ENCODE measurements at places on chromosomes 11 and 22.

DNA sequence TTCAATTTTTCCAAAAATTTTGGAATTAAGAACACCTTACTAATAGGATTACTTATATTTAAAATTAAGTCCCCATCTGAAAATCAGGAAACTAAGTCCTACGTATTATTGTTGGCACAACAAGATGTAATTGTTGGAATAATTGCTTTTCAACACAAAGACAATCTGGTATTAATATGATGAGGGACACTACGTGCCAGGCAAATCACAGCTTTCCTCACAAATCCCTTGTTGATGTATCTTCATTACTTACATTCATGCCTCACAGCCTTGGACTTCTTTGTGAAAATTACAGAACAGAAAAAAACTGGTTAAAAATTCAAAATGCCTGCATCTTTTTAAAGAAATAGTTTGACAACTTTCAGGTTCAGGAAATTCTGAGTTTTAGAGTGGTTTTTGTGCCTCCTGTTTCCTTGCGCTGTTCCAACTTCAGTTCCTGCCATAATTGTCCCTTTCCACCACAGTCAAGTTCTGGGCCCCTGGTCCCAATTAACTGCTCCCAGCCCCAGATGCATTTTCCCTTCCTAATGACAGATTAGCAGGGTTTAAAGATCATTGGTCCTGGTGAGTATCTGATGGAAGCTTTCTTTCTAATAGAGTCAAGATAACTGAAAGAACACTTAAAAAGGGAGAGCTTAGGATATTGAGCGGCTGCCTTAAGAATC lies 23.3 kb upstream of the CCDC34 start:
- DNase-seq = no peak

GRCh38 chr11:65415499-65416340 lies 6.9 kb upstream of the NEAT1 start:
- DNase-seq = no peak

- DNase-seq = no peak
These were observed 38.2 kb downstream of the BMAL1 start for GRCh38 chr11:13315517-13316432.

DNA sequence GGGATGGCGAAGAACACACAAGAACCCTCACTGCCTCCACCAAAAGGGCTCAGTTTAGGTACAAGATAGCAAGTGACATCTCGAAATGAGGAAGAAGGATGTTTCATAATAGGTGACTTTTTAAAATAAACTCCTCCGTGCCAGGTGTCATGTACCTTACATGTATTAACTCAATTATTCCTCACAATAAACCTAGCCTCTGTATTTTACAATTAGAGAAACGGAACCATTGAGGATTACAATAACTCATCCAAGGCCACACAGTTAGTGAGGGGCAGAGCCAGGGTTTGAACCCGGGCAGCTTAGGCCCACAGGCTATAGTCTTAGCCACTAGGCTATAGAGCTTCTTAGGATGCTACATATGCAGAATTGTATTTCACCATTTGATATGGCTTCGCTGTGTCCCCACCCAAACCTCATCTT lies 965 bp upstream of the PAMR1 start:
- no peak for DNase-seq

DNA sequence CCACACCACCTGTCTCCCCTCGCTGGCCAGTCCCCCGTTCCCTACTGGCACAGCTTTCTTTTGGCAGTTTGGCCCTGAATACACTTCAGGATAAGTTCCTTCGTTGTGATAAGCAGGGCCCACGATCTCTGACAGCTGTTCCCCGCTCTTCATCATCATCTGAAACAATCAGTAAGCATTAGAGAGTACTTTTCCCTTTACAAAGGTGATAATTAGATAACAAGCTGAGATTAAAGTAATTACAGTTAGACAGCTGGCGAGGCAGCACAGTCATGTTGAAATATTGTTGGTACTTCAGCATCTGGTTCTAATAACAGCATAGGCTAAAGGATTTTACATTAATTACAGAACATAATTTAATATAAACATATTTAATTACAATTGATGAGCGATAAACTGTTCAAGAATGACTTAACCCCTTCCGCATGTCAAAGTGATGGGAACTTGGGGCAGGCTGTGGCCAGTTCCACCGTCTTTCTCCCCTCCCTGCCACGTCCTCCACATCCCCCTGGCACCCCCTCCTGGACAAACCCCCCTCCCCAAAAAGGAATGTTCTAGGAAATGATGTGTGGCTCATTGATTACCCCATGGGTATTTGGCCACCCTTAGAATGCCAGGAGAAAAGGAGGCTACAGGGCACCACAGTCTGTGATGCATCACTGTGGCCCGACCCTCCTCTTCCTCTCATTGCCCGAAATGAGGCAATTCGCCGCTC lies 134.9 kb downstream of the RCN1 start:
- no peak for DNase-seq

DNA sequence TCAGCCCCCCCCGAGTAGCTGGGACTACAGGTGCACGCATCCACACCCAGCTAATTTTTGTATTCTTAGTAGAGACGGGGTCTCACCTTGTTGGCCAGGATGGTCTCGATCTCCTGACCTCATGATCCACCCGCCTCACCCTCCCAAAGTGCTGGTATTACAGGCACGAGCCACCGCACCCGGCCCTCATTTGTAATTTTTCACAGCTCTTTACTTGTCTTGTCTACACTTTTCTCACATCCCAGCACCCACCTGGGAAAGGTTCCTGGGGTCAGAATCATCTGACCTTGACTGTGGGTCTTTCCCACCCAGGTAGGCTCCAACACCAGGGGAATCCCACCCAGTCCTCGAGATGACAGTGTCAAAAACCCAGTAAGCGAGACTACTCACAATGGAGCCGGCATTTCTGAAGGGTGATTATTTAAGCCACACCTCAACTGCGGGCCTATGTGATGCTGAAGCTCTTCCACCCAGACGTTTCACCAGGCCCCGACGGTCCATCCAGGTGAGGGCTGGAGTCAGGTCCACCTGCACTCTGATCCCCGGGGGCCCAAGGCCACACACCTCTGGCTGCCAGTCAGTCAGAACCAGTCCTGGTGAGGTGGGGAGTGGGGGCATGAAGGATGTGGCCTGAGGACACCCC lies 23.4 kb downstream of the CELSR1 start:
- DNase-seq = no peak

GRCh38 chr22:42720263-42721044 lies at the start of gene A4GALT:
TSS of gene A4GALT (minus strand) at chr22:42720870. CDS start at chr22:42693951, 26,919 bp downstream.
- no peak for DNase-seq

DNA sequence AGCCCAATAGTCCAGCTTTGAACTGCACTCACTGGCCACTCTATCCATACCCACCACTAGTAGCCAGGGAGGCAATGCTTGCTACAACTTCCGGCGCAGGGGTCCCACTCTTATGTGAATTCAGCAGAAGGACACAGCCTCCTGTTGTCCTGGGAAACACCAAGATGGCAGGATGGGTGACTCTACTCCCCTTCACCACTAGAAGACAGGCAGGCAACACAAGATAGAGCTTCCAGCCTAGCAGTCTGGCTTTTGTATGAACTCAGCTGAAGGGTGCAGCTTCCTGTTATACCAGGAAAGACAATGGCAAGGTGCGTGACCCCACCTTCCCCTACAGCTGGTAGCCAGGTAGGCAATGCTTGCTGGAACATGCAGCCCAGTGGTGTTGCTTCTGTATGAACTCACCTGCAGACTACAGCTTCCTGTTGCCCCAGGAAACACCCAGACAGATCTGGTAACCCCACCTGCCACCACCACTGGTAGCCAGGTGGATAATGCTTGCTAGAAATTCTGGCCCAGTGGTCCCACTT lies 205.2 kb upstream of the KIRREL3 start:
- no peak for DNase-seq

DNA sequence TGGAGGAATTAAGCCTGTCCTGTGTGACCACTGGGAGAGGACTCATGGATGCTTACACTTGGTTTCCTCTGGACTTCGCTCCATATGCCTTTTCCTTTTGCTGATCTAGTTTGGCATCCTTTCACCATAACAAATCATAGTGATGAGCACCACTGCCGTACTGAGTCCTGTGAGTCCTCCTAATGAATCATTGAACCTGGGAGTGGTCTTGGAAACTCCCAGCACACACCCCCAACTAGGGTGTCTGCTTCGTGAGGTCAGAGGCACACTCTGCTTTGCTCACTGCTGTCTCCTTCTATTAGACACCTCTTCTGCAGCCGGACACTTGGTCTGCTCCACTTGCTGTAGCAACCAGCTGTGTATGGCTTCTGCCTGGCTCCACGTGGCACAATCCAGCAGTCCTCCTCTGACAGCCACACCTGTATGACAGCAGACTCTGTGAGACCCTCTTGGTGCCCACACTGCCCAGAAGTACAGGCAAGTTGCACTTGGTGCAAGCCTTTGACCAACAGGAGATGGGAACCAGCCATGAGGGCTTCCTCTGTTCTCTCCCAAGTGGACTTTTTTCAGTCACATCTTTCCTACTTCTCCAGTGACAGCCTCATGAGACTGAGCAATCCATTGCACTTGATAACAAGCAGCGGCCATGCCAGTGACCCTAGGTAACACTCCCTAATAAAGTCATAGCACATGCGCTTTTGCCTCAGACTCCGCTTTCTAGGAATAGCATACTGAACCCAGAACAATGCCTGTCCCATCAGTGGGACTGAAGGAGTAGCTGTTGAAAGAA lies 65.0 kb upstream of the HMGXB4 start:
- DNase-seq = no peak

DNA sequence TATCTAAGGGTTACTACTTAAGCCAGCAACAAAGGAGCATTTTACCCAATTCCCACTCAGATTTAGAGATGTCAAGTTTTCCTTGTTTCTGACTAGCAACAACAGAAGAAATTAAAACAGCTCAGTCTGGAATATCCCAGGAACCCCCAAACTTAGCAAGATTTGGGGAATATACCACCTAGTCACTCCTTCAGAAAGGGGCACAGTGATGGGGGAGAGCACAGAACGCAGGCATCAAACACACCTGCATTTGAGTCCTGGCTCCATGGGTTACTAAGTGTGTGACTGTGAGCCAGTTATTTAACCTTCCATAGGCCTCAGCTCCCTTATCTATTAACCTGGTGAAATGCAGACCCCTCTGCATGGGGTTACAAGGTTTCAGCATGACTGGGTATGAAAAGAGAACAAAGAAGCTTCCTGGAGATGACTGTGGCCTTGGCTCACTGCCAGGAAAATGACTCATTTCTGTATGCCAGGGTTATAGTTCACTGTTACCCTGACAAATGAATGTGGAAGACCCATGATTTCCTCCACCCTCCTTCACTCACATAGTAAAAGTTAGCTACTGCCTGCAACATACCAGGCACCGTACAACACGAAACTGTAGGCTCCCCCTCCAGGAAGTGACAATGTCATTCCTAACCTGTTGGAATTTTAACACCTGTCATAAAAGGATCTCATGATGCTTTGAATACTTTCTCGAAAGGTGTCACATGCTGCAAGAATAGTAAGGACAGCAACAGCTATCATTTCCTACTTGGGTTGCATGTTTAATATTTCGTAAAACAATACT lies 79.6 kb downstream of the ME3 start:
- no peak for DNase-seq

DNA sequence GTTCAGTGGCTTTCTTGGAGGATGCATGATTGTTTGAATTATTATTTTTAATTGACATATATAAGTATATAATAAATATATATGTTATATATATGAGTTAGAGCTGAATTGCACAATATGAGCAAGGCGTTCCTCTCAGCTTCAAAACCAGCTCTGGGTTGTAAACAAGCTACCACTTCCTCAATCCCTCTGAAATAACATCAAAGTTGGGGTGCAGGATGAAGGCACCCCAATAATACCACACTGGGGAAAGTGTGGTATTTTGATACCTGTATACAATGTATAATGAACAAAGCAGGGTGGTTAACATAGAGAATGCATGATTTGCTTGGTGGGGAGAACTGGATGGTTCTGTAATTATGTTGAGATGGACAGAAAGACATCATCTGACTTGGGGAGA lies 1.7 kb upstream of the SORL1 start:
- DNase-seq = no peak

GRCh38 chr11:2878782-2879181 lies 6.8 kb downstream of the CDKN1C start:
- no peak for DNase-seq

DNA sequence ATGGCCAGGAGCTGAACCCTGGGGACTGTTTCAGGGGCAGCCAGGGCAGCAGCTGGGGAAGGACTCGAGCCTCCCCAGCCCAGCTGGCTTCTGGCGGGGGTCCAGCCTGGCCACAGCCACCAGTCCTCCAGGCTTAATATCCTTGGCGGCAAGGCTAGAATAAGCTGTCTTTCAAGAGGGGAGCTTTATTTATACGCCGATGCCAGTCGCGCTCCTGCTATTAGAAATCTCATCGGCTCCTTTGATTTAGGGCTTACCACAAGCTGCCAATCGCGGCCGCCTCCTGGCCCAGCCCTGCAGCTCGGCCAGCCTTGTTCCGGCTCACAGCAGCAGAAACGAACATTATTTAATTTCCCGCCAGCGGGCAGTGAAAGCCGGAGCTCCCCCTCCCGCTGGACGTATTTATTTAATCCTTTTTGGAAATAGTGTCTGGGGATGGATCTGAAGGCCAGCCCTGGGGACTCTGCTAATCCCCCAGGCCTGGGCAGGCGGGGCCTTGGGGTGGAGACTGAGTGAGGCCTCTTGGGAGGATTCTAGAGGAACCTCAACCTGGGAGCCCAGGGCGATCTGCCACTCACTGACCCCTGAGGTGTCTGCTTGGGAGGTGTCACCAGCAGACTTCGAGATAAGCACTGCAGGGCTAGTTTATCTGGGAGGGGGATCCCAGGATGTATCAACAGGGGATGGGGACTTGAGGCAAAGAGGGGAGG lies 363.1 kb downstream of the MN1 start:
- DNase-seq = no peak

- peak; percentile 16 for DNase-seq
These were observed 17.9 kb downstream of the RFPL1 start for GRCh38 chr22:29456211-29456671.

- no peak for DNase-seq
These were observed 69.7 kb upstream of the GRK3 start for GRCh38 chr22:25494774-25495173.

GRCh38 chr11:10460611-10461275 lies 5.7 kb downstream of the AMPD3 start:
- DNase-seq = no peak
